ENCODE measurements at places on chromosomes 2 and 18. TPM values are rescaled to one million over a fixed set of nuclear protein-coding genes. Genes with fewer than 3 reads are reported as not detected.

- DNase-seq = no peak
Measured at GRCh38 chr18:40612356-40612755, 1342.7 kb upstream of the PIK3C3 start.

The ALPP gene
- not detected for total RNA-seq

- peak; percentile 48 for DNase-seq
Measured at GRCh38 chr2:204472375-204472774, 72.9 kb upstream of the PARD3B start.

DNA sequence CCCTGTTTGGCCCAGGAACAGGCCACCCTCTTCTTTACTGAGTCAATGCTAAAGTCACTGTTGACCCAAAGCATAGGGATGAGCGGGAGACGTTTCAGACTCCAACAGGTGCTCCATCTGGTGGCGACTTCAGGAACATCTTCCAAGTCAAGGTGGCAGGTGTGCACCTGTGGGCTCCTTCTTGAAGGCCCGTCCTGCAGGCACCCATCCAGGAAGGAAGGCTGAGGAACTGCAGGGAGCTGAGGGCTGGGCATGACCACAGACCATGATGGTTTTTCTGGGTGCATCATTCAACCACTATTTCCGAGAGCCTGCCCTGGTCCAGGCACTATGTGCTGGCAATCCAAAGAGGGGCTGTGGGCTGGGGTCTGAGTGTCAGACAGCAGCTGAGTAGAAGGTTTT is 142.8 kb downstream of the NDUFA10 start:
- DNase-seq = peak; percentile 33

GRCh38 chr2:207219676-207220501 is 54.1 kb upstream of the KLF7 start:
- peak; percentile 88 for DNase-seq

- peak; percentile 2 for DNase-seq
Measured at GRCh38 chr18:77702686-77703085, 453.0 kb downstream of the GALR1 start.

DNA sequence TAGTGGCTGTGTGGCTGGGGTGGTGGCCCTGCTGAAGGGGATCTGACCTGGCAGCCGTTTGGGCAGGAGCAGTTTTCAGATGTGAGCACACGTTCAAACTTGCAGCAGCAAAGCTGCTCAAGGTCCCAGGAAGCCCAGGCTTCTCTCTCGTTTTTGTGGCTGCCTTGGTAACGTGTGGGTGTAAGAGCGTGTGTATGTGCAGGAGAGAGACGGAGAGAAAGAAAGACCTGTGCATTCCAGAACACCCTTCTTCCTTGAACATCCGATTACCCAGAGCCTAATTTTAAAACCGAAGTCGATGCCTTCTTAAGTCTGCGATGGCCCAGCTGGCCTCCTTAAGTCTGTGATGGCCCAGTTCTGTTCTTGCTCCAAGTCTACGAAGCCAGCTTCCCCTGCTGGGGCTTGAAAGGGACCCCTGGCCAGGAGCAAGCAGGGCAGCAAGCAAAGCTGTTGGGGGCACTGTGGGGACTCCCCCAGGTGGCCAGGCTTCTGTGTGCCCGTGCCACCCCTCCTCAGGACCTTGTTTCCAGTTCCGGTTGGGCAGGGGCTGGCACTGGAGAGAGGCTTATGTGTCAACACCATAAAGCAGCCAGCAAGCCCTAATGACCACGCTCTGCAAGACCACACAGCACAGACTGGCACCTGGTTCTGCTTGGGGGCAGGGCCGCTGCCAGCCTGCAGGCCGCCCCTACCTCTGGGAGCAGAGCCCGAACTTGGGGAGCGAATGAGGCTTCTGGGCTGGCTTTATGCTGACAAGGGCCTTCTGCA is 55.8 kb upstream of the ALPP start:
- DNase-seq = no peak

DNA sequence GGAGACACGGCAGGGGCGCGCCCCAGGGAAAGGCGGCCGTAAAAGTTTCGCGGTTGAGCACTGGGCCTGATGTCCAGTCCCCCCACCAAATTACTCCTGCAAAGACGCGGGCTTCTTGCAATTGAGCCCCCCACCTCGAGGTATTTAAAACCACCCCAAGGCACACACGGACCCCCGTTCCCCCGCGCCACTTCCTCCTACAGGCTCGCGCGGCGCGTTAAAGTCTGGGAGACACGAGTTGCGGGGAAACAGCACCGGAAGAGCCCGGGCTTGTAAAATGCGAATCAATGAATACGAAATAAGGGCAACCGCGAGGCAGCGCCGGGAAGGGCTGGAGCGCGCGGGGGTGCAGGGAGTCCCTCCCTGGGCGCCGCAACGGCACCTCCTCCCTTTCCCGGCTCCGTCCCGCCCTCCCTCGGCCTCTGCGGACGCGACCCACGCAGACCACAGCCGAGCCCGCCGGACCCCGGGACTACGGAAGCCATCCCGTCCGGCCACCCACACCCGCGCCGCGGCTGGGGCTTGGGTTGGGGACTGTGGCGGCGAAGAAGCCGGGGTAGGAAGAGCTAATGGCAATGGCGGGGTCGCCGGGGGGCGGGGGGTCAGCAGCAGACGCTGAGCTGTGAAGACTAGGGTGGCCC is 918 bp upstream of the NETO1 start:
- peak; percentile 1 for DNase-seq

The IL1A gene
- 0.32 TPM for total RNA-seq

The IL36B gene
- not detected for total RNA-seq

The ASB18 gene
- total RNA-seq = not detected

The C1GALT1C1L gene
- 1.3 TPM for total RNA-seq

The SFT2D3 gene
- 4.7 TPM for total RNA-seq

DNA sequence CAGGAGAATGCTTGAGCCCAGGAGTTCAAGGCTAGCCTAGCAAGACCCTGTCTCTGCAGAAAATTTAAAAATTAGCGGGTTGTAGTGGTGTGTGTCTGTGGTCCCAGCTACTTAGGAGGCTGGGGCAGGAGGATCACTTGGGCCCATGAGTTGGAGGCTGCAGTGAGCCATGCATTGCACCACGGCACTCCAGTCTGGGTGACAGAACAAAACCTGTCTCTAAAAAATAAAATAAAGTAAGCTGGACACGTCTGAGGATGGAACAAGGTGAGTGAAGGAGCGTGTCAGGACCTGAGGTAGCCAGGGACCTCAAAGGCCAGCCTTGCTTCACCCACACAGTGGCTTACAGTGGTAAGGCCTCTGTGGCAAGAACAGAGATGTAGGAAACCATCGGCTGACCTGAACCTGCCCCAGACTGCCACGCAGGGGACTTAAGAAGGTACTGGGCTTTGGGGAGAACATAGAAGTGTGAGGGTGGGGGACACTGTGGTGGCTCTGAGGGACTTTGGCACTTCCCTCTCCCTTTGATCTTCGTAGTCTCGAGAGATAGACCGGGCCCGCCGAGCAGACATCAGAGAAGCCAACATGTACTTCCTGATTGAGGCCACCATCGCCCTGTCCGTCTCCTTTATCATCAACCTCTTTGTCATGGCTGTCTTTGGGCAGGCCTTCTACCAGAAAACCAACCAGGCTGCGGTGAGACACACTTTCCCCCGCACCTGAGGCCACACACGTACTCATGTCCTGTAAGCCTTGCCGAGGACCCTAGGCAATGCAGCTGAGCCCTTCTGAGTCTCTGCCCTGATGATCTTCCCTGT is 7.5 kb downstream of the SLC11A1 start:
- DNase-seq = no peak

DNA sequence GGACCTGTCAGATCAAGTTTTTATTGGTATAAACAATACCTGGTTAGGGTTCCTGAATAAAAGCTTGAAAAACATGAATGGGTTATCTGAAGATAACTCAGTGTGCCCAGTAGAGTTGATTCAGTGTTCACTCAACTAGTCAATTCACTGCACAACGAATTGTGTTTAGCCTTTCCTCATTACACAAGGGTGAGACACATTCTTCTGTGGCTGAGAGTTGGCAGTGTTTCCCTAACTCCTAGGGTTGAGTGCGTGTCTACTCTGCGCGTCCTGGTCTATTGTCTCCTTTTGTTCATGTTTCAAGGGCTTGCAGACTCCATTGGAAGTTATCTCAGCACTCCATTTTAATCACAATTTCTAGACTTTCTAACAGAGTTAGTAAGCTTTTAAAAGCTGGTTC is 32.8 kb upstream of the TMEM178A start:
- DNase-seq = peak; percentile 32

The NOL4 gene
- total RNA-seq = not detected

DNA sequence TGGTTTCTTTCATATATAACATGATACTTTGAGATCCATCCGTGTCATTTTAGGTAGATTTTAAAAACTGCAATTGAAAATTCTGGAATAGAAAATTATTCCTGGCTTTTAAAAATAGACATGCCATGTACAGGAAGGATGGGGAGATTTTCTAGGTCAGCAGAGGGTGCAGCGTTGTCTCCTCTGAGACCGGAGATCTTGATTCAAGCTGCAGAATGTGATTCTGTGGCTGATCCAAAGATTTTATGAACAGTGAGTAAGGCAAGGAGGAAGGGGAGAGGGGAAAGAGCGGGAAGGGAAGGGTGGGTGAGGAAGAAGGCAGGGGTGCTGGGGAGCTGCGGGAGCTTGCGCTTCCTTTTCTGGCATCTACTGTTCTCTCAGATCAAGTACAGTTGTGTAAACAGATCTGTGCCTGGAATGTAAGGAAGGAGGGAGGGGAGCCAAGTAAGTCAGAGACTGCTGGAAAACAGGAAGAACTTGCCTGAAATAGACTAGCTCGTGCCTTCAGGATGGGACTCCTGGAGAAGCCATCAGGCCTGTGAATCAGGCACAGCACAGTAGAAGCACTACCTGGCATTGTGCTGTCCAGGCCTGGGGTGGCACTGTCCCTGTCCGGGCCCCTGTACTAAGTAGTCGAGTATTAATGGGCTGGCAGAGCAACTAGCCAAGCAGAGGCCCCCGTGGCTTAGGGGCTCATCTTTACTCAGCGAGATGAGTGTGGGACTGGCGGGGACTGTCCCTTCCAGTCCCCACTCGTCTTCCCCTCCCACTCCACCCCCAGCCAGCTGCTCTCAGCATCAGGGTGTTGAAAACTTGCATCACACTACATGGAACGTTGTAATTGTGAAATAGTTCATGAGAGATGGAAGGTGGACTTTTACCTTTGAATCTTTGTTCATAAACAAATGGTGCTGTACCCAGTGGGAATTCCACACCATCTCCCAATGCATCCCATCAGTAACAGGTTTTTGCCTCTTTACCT is 163.5 kb downstream of the UXS1 start:
- peak; percentile 78 for DNase-seq

The UGT1A10 gene
- not detected for total RNA-seq

DNA sequence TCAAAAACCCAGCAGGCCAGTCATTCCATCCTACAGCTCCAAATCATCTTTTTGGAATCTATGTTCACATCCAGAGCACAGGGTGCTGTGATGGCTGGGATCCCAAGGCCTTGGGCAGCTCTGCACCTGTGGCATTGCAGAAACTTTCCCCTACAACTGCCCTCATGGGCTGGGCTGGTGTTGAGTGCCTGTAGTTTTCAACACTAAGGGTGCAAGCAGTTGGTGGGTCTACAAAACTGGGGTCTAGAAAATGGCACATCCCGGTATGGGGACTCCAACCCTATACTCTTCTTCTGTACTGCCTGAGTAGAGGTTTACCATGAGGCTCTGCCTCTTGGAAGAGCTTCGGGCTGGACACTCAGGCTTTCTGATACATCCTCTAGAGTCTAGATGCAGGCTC is 95.2 kb upstream of the TEKT4 start:
- DNase-seq = no peak

The EPAS1 gene
- 132 TPM for total RNA-seq

DNA sequence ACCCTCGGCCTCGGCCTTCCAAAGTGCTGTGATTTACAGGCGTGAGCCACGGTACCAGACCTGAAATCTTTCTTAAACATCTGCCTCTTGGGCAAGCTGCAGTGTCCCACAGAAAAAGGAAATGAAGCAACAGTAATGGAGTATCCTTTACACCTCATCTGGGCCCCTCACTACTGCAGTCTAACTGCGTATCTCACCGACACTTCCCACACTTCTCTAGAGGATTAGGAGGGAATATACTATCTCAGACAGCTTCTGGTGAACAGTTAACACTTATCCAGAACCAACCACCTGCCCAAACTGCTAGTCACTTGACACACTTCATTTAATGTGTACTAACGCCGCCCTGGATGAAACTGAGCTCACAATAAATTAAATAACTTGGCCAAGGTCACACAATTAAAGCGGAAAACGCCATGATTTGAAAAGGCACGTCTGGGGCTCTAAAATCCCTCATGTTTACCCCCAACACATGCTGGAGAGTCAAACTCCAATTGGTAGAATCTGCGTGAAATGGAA is 993 bp downstream of the COX7A2L start:
- peak; percentile 94 for DNase-seq

DNA sequence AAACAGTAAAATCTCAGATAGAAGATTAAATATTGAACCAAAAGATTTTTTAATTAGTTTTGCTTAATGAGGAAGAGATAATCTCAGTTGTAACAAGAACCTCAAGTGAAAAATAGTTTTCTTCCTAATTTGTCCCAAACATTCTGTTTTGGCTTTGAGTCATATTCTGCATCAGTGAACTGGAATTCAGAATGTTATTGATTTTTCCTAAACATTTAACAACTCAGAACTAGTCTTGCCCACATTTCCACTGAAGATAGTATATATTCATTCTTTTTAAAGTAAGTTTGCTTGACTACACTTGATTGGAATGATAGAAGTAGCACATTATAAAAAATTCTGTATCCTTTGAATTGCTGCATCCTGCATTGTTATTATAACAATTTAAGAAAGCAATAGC is 85.7 kb upstream of the UGP2 start:
- DNase-seq = peak; percentile 36
